ENCODE measurements at places on chromosomes 16 and 17.

- no peak for DNase-seq
Observed at GRCh38 chr16:53974484-53975080, 270.6 kb downstream of the FTO start.

DNA sequence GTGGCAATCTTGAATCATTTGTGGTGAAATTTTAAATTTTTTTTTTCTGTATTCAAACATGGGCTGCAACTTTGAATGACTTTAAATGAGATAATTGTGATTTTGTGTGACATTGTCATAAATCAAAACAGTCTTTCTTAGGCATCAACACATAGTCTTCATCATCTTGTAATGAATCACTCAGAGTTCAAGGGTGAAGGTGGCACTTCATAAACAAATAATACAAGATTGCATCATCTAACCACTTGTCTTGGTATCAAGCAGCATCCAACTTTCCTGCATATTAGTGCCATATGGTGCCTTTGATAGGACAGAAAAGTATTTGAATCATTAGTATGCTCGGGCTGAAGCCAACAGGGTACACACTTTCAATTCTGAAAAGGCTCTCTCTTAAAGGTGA lies 392.4 kb upstream of the GOT2 start:
- DNase-seq: no peak

DNA sequence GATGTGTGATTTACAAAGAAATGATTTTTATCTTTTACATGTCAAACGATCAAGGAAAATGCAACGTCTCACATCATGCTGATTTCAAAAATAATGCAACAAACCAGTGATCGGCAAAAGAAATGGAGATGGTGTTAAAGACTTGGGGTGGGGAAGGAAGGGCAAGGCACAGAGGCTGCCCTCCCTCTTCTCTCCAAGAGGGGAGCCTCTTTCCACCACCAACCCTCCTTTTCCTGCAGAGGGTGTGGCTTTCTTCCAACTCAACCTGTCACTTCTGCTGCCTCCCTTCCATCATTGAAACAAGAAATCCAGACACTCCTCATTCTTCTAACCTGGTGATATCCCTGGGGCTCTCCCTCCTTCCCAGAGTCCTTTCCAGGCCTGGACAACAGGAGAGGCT lies 320.8 kb downstream of the SLC39A11 start:
- DNase-seq: no peak

- no peak for DNase-seq
Observed at GRCh38 chr17:46977750-46978488, 1.1 kb downstream of the RPRML start.

- no peak for DNase-seq
Observed at GRCh38 chr17:28718333-28719020, 809 bp upstream of the RAB34 start.

DNA sequence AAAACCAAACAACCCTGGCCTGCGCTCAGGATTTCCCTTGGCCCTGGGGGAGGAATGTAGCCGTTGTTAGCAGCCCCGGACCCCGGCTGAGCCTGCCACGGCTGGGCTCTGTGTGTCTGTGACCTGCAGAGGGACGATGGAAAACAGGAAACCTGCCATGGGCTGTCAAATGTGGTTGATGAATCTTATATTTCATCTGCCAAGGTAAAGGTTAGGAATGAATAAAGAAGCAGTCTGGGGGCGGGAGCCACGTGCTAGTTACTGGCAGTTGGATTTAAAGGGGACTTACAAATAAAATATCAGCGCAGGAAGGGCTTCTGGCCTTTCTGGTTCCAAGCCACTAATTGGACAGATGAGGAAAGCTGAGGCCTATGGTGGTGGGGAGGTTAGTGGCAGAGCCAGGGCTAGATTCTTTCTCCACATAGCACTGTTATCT lies at the start of gene KRT23:
TSS of gene KRT23 (minus strand) at position 263 of the 436 bp plus-strand sequence. CDS start 1,043 bp downstream, outside the sequence.
- no peak for DNase-seq

- no peak for DNase-seq
Observed at GRCh38 chr17:149231-149630, 11.9 kb downstream of the SCGB1C2 start.

- DNase-seq: no peak
Observed at GRCh38 chr16:781346-782010, 6.7 kb downstream of the RPUSD1 start.

- DNase-seq: no peak
Observed at GRCh38 chr16:23557779-23558702, 514 bp downstream of the UBFD1 start.

GRCh38 chr17:41647038-41647813 lies 22.9 kb upstream of the KRT17 start:
- DNase-seq: no peak

GRCh38 chr17:77414811-77415400 lies 274.1 kb downstream of the SEC14L1 start:
- no peak for DNase-seq

DNA sequence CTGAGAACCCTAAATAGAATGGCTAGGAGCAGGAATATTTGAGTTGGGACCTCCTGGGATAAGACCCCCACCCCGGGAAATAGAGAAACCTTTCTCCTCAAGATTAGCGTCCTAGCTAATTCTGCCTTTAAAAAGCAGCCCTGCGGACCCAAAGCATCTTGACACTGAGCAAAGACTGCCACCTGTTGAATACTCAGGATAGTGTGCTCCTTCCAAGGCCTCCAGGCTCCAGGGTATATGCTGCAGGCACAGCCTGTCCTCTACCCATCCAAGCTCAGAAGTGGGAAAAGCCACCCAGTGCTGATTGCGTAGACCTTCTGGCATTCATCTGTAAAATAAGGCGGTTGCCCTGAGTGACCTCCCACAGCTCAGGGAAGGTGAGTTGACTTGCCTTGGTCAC lies 456.2 kb upstream of the DYNLRB2 start:
- no peak for DNase-seq

DNA sequence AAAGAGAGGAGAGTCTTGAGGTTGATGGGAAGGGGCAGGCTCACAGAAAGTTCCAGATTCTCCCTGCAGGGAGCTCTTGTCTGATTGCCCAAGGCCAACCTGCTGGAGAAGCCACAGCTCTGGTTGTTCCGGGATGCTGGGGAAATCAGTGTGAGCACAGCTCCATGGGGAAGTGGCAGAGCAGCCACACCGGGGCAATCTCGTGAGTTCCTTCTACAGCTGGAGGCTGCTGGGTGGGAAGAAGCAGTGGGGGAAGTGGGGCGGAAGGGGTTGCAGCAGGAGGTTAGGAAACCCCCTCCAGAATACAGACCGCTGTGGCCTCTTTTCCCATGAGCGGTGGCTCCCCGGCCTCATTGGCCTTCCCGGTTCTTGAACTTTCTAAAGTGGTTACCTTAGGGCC lies 34.0 kb downstream of the KIAA0513 start:
- DNase-seq: no peak
